ENCODE measurements at places on chromosomes 6 and 20. TPM values are rescaled to one million over a fixed set of nuclear protein-coding genes. Genes with fewer than 3 reads are reported as not detected.
A peak's percentile ranks its signal among the peaks of the same experiment; 100 is the strongest.

Gene ELOVL4
- total RNA-seq, result not detected

- no peaks in the 10 kb centered on the region for H3K27me3 ChIP-seq
- no peaks in the 10 kb centered on the region for H3K4me1 ChIP-seq
- DNase-seq, result no peak
- H3K4me3 ChIP-seq, result no peak overlapping the region
- no peaks in the 10 kb centered on the region for H3K36me3 ChIP-seq
Observed at GRCh38 chr6:148271711-148272439, 70.8 kb upstream of the SASH1 start.

DNA sequence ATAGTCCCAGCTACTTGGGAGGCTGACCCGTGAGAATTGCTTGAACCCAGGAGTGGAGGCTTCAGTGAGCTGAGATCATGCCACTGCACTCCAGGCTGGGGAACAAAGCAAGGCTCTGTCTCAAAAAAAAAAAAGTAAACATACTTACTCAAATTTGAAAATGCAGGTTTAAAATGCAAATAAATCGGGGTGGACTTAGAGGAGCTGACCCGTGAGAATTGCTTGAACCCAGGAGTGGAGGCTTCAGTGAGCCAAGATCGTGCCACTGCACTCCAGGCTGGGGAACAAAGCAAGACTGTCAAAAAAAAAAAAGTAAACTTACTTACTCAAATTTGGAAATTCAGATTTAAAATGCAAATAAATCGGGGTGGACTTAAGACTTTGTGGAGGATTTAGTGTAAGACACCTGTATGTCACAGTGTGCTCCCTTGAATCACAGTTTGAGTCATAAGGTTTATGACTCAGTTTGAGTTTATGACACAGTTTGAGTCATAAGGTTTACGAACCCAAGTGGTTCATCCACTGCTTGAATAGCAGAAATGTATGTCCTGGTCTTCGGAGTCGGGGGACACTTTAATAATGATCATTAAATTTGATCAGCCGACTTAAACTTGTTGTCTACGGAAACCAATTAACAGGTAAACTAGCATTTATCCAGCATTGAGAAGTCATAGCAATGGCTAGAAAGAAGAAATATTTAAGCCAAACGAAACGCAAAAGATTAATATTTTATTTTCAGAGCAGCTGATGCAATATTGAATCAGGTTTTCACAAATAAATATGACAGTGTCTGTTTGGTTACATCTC is 6.8 kb upstream of the MRPS10 start:
- peak; percentile 69 for DNase-seq
- no peaks in the 10 kb centered on the region for H3K27me3 ChIP-seq
- peaks cover 12% of the 10 kb centered on the region for H3K36me3 ChIP-seq
- H3K4me3 ChIP-seq, result 0 out of 2 replicates have a peak overlapping the region, but pooled peaks have one; percentile 18

DNA sequence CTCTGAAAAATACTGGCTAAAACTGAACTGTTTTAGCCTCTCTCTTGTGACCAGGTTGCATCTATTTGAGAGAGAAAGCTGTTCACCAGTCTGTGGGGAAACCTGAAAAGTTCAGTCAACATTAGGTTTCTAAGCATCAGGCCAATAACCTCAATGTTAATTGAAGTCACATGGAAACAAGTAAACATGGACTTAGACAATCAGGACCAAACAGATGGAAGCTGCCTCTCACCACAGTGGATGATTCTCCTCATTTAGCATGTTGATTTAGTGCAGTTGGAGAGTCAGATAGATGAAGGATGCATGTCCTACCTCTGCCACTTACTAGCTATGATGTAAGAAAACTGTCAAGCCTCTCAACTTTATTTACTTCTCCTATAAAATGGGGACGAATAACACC is 18.2 kb downstream of the SCGN start:
- no peaks in the 10 kb centered on the region for H3K36me3 ChIP-seq
- H3K27ac ChIP-seq, result no peak overlapping the region
- DNase-seq, result no peak
- H3K27me3 ChIP-seq, result no peaks in the 10 kb centered on the region
- no peaks in the 10 kb centered on the region for H3K4me1 ChIP-seq
